Activated T-helper 2 cell treated with anti-CD3 and anti-CD28 coated beads, Interferon-gamma antibody, Interleukin-2, Interleukin-4, amounts not matched to agents 10 μg/mL and 5 μg/mL and 100 μg/mL, durations not matched to agents 14 hours and 24 hours and 36 hours (primary cell): ENCODE measurements at places on chromosomes 11 and 22. TPM values are rescaled to one million over a fixed set of nuclear protein-coding genes. Genes with fewer than 3 reads are reported as not detected.

DNA sequence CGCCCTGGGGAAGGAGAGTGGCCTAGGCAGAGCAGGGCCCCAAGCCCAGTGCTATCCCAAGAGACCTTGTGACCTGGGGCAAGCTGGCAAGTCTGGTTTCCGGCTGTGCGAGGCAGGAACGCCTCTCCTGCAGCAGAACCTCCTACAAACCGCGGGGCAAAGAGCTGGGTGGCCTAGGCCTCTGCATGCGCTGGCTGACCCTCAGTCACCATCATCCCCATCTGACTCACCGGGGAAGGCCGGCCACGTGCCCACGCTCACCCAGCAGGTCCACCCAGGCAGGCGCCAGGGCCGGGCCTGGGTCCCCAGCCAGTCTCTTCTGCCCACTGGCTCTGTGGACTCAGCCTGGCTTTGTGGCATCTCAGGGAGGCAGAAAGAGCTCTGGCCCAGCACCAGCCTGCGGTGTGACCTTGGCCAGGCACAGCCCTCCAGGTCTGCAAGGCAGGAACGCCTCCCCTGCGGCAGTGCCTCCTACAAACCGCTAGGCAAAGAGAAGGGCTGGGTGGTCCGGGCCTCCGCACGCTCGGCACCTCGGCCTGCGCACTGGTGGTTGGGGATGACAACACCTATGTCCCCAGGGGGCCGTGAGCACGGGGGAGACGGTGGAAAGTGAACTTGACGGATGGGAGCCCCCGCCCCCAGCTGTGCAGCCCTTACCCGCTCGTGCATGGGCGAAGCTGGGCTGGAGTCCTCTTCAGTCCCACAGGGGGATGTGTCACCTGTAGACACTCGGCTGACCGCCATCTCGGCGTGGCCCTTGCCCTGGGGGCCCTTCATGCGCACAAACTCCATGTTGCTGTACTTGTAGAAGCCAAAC lies 38.2 kb downstream of the KIAA0930 start:
- H3K4me1 ChIP-seq: no peaks in the 10 kb centered on the region
- no peak overlapping the region for H3K4me3 ChIP-seq
- no peak for DNase-seq
- H3K27ac ChIP-seq: no peak overlapping the region
- no peaks in the 10 kb centered on the region for H3K27me3 ChIP-seq

DNA sequence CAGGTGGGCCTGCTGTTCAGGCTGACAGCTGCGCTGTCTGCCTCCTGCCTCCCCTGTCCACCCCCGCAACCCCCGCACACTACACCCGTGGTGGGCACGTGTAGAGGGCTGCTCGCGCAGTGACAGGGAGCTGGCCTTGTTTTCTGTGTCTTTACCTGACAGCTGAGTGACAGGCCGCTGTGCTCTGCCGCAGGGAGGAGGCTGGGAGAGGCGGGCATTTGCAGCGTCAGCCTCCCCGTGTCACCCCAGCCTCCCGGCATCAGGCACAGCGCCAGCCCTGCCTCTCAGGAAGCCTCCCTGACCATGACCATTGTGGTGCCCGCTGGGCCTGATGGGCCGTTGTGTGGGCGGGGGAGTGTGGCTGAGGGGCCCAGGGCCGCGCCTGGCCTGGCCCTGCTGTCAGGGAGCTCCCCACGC lies 32.0 kb upstream of the RELT start:
- H3K27me3 ChIP-seq: peaks cover 4% of the 10 kb centered on the region
- H3K36me3 ChIP-seq: no peaks in the 10 kb centered on the region
- H3K4me1 ChIP-seq: no peaks in the 10 kb centered on the region
- H3K4me3 ChIP-seq: no peak overlapping the region
- no peak overlapping the region for H3K27ac ChIP-seq

DNA sequence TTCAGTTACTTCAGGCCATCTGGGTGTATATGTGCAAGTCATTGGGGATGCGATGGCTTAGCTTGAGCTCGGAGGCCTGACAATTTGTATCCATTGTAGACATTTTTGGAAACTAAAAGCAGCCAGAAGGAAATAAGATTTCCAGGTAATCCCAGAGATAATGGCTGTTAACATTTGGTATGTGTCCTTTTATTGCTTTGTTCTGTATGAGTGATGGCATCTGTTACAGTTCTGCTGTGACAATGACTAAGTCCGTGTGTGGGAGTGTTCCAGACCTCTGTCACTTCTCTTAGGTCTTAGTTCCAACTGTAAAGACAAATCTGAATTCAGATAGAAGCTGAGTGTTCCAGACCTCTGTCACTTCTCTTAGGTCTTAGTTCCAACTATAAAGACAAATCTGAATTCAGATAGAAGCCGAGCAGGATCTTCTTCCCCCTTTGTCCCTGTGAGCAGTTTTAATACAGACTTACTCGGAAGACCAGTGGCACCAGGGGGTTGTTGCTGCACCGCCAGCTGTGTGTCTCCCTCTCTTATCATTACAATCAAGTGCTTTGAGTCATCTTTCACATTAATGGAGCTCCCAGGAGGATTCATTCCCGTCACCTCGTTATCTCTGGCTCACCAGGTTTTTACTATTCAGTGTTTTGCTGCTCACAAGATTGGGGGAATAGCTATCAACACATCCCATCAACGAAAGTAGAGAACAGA lies 190.9 kb upstream of the SORL1-AS1 start:
- no peak overlapping the region for H3K4me3 ChIP-seq
- no peaks in the 10 kb centered on the region for H3K4me1 ChIP-seq
- H3K36me3 ChIP-seq: no peaks in the 10 kb centered on the region
- no peak overlapping the region for H3K27ac ChIP-seq
- peaks cover 11% of the 10 kb centered on the region for H3K27me3 ChIP-seq

- H3K27ac ChIP-seq: peak overlapping the region; percentile 17
- peaks cover 6% of the 10 kb centered on the region for H3K4me1 ChIP-seq
- H3K4me3 ChIP-seq: no peak overlapping the region
- H3K27me3 ChIP-seq: no peaks in the 10 kb centered on the region
These were observed 36.5 kb downstream of the MADD start for GRCh38 chr11:47306484-47306844.

Gene KCNK4
- total RNA-seq: not detected in 2 replicates

Gene THAP12
- 63.1 and 66.0 TPM in 2 replicates for total RNA-seq

Gene OR52I2
- total RNA-seq: not detected in 2 replicates

DNA sequence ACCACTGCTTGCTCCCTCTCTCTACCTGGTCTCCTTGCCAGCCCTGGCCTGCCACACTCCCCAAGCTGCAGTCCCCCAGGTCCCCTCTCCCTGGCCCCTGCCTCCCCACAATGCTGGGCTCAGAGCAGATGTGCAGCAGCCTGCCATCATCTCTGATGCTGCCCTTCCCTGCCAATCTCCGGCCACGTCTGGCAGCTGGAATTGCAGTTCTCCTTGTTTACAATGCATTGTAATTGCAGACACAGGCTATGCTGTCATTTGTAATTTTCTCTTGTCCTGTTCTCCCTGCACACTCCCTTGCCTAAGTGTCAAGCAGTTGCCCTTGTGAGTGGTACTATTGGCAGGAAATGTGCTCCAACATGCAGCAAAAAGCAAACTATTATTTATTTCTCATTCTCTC lies 222.3 kb downstream of the NTM start:
- no peak overlapping the region for H3K27ac ChIP-seq
- H3K36me3 ChIP-seq: no peaks in the 10 kb centered on the region
- H3K27me3 ChIP-seq: no peaks in the 10 kb centered on the region
- H3K4me1 ChIP-seq: no peaks in the 10 kb centered on the region

DNA sequence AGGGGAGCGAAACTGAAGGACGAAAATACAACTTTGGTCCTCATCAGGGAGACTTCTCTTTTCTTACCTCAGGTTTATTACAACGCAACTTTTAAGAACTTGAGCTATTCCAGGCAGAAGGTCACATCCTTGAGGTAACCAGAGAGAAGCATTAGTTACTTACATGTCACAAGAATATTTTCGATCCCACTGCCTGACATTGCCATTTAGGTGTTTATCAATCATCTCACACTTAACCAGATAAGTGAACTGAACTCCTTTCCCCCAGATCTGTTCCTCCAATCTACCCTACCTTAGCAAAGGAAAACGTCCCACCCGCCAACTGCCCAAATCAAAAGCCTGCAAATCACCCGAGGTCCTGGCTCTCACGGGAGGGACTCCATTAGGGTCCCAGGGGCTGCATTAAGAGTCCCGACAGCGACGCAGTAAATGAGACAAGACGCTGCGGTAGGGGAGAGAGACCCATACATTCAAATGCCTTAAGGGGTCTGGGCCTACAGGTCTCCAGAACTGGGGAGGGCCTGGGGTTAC lies 734 bp downstream of the ZNF280B start:
- peaks cover 7% of the 10 kb centered on the region for H3K27me3 ChIP-seq
- peak overlapping the region; percentile 80 for H3K4me3 ChIP-seq
- no peak overlapping the region for H3K27ac ChIP-seq
- no peak for DNase-seq
- H3K36me3 ChIP-seq: peaks cover 29% of the 10 kb centered on the region

Gene TMPRSS13
- 2.7 and 5.3 TPM in 2 replicates for total RNA-seq

DNA sequence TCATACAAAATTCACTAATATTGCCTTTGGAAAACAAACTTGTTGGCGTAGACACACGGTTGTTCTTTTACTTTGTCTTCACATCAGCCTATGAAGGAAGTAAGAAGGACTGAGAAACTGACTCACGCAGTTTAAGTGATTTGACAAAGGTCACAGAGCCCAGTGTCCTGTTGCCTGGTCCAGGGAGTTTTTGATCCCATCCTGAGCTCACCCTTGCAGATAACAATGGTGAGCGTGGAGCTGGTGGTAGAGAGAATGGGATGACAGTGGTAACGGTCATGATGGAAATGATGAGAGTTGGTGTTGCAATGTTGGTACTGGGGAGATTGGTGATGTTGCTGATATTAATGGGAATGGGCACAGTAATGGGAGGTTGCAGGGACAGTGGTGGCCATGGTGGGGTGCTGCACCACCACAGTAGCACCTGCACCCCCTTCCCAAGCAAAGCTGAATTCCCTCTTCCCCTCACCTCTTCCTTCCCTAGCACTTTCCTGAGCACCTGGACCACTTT lies 22.0 kb downstream of the CREB3L1 start:
- no peak overlapping the region for H3K4me3 ChIP-seq
- no peak for DNase-seq
- H3K27me3 ChIP-seq: peaks cover 21% of the 10 kb centered on the region
- peaks cover 7% of the 10 kb centered on the region for H3K4me1 ChIP-seq

DNA sequence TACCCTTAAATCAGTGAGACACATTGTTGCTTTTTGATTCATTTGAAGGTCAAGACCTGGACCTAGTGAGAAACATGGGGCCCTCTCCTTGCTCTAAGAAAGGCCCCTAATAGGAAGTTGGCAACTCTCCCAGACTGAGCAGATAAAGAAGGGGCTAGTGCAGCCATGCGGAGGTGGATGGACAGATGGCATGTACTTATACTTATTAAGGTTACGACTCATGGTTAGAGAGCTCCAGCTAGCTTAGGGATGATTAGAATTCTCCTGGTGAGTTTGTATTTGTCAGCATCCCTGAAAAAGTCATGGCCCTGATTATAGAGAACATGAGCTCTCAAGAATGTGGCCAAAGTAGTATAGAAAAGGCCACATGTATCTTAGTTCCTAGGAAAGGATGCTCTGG lies 112.1 kb upstream of the BDNF start:
- no peak for DNase-seq
- no peak overlapping the region for H3K4me3 ChIP-seq
- H3K4me1 ChIP-seq: no peaks in the 10 kb centered on the region
- no peaks in the 10 kb centered on the region for H3K36me3 ChIP-seq
- no peaks in the 10 kb centered on the region for H3K27me3 ChIP-seq
- H3K27ac ChIP-seq: no peak overlapping the region

DNA sequence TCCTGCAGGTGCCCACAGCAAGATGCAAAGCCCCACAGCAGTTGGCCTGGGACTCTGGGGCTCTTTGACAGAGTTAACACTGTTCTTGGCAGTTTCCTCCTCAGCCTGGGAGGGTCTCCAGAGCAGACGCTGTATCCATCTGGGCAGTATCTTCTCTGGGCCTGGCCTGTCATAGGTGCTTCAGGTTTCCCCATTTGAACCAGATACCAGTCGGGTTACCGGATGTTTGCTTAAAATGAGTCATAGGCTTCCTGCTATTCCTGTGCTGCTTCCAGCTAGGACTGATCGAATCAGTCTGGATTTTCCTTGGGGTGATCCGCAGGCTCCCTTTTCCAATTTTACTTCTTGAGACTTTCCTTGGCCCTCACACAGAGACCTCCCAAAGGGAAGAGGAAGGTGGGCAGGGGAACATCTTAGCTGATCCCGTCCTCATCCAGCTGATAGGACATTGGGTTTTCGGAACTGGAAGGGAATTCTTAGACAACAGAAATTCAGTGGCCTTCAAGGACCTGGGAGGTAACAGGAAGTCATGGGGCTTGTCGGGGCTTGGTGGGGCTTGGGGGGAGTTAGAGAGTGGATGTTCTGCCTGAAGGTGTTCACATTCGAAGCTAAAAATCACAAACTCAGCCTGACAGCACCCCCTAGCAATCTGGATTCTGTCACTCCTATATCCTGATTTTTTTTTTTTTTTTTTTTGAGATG lies 2.4 kb upstream of the RANGAP1 start:
- peak overlapping the region; percentile 60 for H3K4me3 ChIP-seq
- peaks cover 24% of the 10 kb centered on the region for H3K4me1 ChIP-seq
- no peak for DNase-seq
- H3K27ac ChIP-seq: peak overlapping the region; percentile 66
- H3K27me3 ChIP-seq: no peaks in the 10 kb centered on the region
- peaks cover 15% of the 10 kb centered on the region for H3K36me3 ChIP-seq
